Activated CD4-positive, alpha-beta T cell treated with anti-CD3 and anti-CD28 coated beads for 48 hours (primary cell): ENCODE measurements at places on chromosomes 6 and 20.
A peak's percentile ranks its signal among the peaks of the same experiment; 100 is the strongest.

- no peak for DNase-seq
Observed at GRCh38 chr6:13524801-13525508, 37.6 kb upstream of the GFOD1 start.

- no peak for DNase-seq
Observed at GRCh38 chr6:10451394-10451793, 36.5 kb upstream of the TFAP2A start.

DNA sequence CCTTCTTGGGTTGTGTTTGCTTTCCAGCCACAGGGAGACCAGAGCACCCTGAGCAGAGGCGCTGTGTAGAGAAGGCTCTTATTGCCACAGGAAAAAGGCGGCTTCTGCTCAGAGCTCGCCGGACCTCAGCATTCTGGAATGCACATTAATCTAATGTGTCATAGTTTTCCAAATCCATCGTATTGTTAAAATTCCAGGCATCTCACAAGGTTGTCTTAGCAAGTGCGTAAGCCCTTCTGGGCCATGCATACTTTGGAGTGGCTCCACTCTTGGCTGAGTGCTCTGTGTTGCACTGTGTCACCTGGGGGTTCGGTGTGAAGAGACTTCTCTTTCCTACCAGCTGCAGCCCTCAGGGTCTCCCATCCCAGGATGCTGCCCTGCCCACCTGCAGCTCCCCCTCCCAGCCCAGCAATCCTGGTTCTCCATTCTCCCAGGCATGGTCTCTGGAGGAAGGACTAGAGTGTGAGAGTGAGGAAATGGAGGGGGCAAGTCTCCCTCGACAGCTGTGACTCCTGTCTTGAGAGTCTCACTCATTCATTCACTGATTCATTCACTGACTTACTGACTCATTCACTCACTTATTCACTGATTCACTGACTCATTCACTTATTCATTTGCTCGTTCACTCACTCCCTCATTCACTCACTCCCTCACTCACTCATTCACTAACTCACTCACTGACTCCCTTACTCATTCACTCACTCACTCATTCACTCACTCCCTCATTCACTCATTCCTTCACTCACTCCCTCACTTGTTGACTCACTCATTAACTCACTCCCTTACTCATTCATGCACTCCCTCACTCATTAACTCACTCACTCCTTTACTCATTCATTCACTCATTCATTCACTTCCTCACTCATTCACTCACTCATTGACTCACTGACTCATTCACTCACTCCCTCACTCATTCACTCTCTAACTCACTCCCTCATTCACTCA, 83.7 kb upstream of the MPC1 start:
- DNase-seq = no peak

- no peak for DNase-seq
Observed at GRCh38 chr6:46651006-46651405, 1.6 kb downstream of the CYP39A1 start.

GRCh38 chr20:37837924-37838323, 65.0 kb upstream of the VSTM2L start:
- no peak for DNase-seq

GRCh38 chr20:57748601-57749130, 38.9 kb upstream of the PMEPA1 start:
- peak; percentile 66 for DNase-seq

DNA sequence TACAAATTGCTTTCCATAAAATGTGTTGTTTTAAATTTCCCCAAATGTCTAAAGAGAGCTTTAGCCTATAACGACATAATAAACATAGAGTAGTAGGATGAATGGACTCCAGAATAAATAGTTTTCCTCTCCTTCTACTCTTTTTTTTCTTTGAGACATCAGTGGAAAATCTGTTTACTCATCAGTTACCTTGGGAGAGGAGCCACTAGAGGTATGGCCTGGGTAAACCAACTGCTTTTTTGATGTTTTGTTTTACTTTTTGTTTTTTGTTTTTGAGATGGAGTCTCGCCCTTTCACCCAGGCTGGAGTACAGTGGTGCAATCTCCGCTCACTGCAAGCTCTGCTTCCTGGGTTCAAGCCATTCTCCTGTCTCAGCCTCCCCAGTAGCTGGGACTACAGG, 8.3 kb upstream of the TGM3 start:
- no peak for DNase-seq

DNA sequence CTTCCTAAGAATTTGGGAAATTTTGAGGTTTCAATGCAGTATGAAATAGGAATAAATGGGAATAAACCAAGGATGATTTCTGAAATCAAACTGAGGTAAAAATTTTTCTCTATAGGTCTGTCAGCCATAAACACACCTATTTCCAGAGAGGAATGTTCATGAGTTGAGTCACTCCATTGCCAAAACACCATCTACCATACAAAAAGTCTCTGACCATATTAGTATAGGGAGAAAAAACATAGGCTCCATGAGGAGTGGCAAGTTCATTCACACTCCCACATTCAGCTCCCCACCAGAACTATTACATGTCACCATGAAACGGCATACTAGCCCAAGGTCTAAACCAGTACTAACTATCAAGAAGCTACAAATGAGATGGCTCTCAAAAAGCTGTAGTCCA, 9.6 kb downstream of the ZNF318 start:
- no peak for DNase-seq

- no peak for DNase-seq
Observed at GRCh38 chr6:127404133-127404532, 55.1 kb downstream of the KIAA0408 start.

DNA sequence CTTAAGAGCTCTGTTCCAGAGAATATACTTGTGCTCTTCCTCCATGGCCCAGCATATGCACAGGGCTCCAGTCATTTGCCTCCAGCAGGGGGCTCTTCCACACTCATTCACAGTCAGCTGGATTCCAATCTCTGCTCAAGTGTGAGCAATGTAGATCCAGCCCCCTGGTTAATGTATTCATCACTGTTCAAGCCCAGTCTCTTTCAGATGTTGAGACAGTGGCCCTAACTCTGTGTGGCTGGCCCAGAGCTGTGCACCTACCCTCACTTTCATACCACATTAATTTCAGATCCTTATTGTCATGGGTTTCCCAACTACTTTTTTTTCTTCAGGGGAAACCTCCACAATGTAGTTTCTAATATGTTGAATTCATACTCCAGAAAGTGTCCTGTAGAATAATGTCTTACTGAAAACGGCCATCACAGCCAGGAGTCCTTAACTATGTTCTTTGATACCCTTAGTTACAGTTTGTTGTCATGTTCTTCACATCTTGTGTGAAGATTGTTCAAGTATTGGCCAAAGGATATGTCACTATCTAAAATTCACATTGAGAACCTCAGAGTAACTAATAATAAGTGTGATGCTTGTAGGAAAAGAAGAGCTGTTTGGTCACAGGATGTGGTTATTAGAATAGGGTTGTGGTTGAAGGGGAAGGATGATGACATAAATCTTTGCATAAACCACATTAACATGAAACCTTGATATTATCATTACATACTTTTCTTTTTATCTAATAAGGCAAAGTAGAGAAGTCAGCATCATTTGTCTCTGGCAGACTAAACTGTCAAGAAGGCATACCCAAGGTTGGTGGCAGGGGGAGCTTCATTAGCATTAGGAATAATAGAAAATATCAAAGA, 14.4 kb upstream of the HLA-DQA1 start:
- peak; percentile 57 for DNase-seq

DNA sequence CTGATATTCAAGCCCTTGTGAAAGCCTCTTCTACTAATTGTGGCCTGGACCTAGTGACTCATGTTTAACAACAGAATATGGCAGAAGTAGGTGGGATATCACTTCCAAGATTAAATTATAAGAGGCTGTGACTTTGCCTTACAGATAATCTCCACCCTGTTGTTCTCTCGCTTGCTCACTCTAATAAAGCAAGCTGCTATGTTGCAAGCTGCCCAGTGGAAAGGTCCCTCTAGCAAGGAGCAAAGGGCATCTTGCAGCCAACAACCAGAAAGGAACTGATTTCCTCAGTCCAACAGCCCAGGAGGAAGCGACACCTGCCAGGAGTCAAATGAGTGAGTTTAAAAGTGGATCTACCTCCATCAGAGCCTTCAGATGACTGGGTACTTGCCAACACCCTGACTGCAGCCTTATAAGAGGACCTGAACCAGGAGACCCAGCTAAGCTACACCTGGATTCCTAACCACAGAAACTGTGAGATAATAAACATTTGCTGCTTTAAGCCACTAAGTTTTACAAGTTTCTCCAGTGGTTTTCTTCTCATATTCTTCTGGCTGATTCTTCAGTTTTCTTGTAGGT, 112.6 kb downstream of the FRK start:
- no peak for DNase-seq

GRCh38 chr6:106069478-106069877, 16.7 kb upstream of the PRDM1 start:
- DNase-seq = no peak

DNA sequence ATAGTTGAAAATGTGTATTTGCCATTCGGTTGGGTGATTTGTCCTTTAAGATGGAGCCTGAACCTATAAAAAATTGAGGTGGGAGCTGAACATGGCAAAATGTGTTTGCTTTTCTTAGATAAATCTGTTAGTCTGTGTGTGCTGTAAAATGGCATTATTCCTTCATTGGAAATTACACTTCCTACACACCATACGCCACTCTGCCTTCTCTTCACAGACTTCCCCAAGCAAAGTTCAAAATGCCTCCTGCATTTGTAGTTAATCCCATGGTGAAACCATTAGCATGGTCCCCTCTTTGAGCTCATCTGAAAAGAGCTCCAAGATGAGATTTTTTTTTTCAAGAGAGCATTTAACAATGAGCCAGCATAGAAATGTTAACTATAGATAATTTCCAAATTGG, 567 bp downstream of the ADTRP start:
- DNase-seq = no peak

GRCh38 chr20:31494131-31494530, 19.0 kb downstream of the REM1 start:
- no peak for DNase-seq

- DNase-seq = no peak
Observed at GRCh38 chr20:31788578-31788977, 30.6 kb upstream of the MYLK2 start.

DNA sequence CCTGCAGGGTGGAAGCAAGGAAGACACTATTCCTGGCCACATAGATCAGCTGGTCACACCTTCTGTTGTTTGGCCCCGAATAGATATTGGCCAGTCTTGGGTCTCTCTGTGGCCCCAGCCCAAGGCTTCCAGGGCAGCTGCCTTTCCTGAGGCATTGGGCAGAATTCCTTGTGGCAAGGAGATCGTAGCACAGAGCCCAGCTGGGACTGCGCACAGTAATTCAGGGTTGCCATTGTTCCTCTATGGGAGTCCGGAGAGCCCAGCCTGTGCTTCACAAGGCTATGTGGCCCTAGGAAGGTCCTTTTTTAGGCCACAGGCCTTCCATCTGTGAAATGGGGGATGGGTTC, 6.9 kb downstream of the SGK2 start:
- DNase-seq = no peak

- DNase-seq = no peak
Observed at GRCh38 chr6:124423621-124424020, 538.6 kb upstream of the RNF217 start.

DNA sequence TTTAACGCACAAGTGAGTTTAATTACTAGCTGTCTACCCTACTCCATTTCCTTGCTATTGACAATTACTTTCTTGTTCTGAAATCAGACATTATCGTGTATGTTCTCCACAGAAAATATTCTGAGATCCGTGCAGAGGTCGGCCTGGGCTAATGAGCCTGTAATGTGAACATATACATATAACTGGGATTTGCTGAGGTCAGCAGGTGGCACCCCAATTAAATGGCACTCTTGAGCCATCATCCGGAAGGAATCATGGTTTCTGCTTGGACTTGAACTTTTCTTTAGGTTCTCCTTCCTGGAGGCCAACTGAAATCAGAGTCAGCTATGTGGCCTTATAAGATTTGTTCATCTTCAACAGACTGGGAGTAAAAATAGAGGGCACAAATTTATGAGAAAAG, 3.6 kb downstream of the HLA-DQB1 start:
- no peak for DNase-seq

- no peak for DNase-seq
Observed at GRCh38 chr6:113645986-113646385, 211.2 kb upstream of the MARCKS start.

DNA sequence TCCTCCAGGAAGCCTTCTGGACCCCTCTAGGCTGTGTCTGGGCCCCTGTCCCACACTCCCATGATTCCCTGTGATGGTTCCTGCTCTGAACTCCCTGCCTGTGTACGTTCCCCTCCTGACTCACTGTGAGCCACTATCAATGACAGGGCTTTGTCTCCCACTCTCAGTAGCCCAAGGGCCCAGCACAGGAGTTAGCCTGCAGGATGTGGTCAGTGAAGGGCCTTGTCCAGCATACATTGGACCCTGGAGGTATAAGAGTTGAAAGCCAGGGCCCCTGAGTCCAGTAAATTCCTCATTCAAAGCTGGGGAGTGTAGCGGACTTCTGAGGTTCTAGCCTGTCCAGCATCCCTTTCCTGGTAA, 19.0 kb downstream of the ZBP1 start:
- DNase-seq = no peak

- no peak for DNase-seq
Observed at GRCh38 chr6:144277605-144278227, 7.4 kb upstream of the UTRN start.

GRCh38 chr6:17867880-17868279, 119.6 kb downstream of the KIF13A start:
- no peak for DNase-seq

DNA sequence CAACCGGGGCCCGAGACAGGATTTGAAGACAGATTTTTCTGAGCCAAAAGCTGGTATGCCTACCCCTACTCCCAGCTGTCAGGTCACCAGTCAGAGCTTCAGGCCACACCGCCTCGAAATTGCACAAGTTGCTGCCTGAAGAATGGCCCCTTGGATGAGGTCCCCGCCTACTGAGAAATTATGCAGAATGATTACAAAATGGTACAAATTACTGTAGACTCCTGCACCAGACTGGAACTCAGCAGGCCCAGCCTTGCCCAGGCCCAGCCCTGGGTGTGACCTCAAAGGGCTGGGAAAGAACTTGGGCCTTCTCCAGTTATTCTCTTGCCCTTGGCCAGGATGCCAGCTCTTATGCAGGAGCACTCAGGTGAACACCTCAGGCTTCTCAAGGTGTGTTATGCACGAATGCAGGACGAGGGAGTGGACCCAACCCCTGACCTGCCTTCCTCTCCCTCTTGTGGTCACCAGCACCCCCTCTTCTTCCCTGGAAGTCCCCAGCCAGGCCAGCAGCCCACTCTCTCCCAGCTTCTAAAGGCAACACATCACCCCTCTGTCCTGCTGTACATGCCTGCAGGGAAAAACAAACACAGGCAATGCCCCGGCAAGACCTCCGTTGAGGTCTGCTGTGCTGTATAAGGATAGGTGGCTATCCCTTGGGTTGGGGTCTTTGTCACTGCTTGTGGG, 88.7 kb upstream of the NAA20 start:
- DNase-seq = no peak
